ENCODE measurements at places on chromosomes 6 and 20.
A peak's percentile ranks its signal among the peaks of the same experiment; 100 is the strongest.

GRCh38 chr6:139973669-139974344, 599.4 kb upstream of the CITED2 start:
- DNase-seq, result peak; percentile 88

- DNase-seq, result peak; percentile 80
Measured at GRCh38 chr6:114096561-114097172, 125.7 kb upstream of the HDAC2 start.

- no peak for DNase-seq
Measured at GRCh38 chr6:167858086-167858591, 31.4 kb downstream of the AFDN start.

DNA sequence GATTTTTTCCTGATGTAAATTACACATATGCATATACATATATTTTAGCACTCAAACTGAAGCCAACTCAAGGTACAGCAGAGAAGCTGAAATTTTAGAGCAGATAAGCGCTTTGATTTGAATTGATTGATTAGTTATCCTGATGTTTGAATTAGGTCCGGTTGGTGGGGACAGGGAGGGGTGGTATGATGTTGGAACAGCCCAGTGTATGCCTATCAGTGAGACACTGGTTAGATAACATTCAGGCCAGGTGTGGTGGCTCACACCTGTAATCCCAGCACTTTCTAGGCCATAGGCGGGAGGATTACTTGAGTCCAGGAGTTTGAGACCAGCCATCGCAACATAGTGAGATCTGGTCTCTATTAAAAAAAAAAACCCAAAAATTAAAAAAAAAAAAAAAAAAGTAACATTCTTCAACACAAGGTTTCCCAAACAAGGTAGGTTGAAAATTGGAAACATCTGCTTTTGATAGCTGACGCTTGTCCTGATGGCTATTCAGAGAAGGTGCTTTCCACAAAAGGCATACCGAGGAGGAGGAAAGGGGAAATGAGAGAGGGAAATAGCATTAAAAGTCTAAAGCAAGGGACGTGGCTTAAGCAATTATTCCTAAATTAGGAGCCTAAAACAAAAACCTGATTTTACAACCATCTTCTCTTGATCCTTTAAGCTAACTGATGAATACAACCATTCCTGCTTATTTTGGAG, 288.4 kb upstream of the JARID2 start:
- DNase-seq, result no peak

DNA sequence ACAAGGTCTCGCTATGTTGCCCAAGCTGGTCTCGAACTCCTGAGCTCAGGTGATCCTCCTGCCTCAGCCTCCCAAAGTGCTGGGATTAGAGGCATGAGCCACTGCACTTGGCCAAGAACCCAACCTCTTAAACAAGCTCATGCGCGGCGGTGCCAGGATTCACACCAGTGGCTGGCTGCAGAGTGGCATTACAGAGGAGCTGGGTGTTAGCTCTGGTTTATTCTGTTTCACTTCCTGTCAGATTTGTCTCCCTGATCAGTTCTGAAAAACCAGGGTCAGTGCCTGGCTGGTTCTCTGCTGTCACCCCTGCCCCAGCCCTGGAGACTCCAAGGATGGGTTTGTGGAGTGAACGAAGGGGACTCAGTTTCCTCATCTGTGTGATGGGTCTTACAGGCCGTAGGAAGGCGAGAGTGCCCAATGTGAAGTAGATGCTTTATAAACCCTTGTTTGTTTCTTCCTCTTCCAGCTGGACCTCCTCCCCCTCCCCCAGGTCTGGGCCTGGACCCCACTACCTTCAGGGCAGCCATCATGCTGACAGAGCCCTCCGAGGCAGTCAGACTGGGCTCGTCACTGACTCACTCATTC, 63.4 kb downstream of the UBE2V1 start:
- DNase-seq, result no peak

GRCh38 chr6:73569121-73569520, 48.3 kb upstream of the EEF1A1 start:
- DNase-seq, result no peak

DNA sequence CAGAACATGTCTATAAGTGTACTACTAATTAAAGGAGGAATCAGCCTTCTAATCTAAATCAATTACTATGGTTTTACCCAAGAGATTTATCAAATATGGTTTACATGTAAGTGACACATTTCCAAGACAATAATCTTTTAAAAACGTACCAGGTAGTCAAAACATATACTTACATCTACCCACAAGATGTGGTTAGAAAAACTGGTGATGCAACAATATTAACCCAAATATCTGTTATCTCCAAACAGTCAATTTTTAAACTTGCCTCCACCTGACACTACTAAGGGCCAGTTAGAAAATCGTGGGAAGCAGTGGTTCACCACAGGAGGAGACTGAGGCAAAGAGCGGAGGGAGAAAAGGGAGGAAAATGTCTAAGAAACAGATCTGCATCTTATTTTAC, 28.0 kb downstream of the NOL7 start:
- DNase-seq, result no peak

DNA sequence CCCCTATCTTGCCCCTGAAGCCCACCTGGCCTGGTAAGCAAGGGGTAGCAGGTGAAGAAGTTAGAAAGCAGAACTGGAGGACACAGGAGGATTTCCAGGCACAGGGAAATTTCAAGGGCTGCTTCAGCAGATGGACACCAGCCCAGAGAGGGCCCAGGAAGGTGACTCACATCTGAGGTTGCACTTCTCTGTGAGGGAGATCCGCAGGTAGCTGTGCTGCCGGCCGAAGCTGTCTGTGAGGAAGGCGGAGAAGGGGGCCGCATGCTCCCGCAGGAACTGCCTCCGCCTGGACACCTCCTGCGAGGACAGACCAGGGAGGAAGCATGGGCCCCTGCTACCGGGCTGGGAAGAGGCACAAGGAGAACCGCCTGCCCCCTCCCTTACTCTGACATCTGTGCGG, 7.1 kb downstream of the MOCS1 start:
- DNase-seq, result no peak

GRCh38 chr6:89411145-89412070, 665 bp downstream of the RRAGD start:
- DNase-seq, result peak; percentile 63

DNA sequence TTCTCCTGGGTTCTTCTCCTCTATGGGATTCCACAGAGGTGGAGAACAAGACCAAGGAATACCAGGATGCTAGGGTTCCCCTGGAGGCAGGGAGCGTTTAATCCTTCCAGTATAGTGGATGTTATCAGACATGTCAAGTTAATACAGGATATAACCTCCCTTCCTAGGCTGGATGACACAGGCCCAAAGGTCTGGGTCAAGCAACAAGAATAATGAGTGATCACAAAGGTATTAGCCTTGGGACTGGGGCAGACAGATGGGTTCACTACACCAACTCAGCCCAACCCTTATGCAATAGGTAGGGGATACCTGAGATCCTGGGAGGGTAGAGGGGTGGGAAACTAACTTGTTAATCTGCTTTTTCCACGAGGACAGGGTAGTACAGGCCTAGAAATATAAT, 690.3 kb downstream of the HTR1B start:
- no peak for DNase-seq

DNA sequence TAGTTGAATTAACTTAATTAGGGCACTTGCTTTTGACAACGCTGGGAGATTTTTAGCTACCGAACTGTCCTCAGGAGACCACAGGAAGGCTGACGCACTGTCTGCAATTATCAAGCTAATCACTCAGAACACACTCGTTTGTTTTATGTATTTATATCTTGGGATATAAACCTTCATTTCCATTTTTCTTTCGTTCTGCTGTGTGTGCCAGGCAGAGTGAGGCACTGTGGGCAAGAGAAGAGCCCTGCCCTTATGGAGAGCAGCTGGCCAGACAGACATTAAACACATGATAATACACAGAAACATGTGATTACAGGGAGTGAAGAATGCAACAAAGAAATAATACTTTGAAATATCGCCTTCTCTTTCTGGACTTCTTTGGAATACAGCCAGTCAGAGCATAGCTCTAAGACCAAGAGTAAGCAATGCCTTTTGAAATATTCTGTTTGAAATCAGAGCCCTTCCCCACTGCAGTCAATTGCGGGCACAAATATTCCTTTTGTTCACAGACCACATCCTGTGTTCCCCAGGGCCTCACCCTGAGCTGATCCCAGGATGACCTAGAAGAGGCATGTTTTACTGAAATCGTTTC, 96.8 kb downstream of the ANKRD60 start:
- DNase-seq, result no peak

DNA sequence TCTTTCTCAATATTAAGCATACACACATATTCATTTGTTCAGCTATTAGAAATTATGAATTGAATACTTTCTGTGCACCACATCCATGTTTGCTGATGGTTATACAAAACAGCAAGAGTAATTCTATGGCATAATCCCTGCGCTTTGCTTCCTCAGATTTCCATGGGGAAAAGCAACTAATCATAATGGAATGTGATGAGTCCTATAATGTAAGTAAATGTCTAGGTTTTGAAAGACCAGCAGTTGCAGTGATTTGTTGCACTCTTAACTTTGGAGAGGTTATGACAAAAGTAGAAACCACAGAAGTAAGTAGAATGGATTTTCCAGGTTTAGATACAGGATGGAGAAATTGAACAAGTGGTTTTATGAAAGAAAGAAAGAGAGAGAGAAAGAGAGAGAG, 652.1 kb downstream of the CBLN4 start:
- no peak for DNase-seq

DNA sequence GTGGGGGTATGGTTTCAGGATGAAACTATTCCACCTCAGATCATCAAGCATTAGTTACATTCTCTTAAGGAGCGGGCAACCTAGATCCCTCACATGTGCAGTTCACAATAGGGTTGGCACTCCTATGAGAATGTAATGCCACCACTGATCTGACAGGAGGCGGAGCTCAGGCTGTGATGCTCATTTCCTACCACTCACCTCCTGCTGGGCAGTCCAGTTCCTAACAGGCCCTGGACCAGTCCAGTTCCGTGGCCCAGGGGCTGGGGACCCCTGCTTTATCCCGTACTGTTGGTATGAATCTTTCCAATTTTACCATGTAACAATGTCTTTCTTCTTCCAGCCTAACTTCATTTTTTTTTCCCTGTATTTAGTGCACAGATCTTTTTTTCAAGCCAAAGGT, 94.9 kb downstream of the OGFRL1 start:
- DNase-seq, result no peak

GRCh38 chr6:31657406-31658157, 1.9 kb downstream of the APOM start:
- DNase-seq, result no peak

DNA sequence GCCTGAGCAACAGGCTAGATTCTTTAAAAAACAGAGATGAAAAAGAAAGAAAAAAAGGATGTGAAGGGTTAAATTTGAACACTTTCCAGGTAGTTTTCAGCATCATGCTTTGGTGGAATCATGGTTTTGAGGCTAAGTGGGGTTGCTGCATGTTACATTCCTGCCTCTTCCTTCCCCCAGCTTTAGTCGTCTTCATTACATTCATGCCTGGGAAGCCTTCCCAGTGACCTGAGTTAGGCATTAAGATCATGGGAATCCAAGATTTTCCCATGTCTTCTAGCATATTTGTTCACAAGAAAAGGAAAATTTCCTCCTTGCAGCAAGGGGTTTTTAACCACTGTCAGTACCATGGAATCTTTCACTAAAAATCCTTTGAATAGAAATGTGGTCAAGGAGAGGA, 12.0 kb downstream of the TPX2 start:
- no peak for DNase-seq

DNA sequence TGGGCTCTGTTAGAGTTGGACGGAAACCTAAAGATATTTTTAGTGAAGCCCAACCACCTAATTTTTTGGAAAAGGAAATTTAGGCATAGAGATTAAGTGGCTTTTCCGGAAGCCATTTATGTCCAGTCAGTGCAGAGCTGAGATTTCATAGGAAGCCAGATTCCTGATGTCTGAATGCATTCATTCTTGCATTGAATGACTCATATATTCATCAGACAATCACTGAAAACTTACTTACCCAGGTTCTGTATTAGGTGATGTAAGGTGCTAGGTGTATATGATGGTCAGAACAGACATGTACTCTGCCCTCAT, 4.1 kb downstream of the SH3BGRL2 start:
- DNase-seq, result no peak

- no peak for DNase-seq
Measured at GRCh38 chr6:138541823-138542481, 42.7 kb upstream of the NHSL1 start.

DNA sequence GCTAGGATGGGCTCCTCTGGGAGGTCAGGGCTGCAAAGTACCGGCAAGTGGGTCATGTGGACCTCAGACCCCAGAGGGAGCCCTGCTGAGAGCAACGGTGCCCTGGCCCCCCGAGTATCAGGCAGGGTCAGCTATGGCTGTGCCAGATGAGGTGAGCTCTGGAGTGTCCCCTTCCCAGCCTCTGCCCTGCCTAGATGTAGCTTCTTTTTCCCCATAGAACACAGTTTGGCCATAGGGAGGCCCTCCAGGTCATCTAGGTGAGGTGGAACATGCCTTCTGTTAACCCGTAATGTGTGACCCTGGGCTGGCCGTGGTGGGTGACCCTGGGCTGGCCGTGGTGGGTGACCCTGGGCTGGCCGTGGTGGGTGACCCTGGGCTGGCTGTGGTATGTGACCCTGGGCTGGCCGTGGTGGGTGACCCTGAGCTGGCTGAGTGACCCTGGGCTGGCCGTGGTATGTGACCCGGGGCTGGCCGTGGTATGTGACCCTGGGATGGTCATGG, 21.2 kb upstream of the PCMTD2 start:
- no peak for DNase-seq

DNA sequence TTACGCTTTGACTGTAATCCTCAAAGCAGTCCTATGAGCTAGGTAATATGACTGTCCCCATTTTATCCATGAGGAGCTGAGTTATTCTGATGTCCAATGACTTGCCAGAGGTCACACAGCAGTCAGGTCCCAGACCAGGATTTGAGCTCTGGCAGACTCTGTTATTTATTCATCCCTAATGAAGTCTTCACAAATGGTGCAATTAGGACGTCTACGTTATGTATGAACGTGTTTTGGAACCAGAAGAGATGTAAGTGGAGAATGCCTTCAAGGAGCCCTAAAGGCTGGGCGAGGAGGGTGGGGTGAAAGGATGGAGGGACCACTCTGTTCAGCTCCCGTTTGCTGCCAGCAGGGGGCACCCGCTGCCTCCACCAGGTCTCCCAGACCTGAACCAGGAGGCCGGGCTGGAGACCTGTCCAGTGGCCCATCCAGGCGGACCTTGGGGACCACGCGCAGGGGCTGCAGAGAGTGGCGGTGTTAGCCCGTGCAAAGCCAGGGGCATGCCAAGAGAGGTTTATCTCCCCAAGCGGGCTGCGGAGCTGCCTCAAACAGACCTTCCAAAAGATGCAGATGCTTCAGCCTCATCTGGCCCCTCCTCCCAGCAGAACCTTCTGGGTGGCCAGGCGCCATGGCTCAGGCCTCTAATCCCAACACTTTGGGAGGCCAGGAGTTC, 15.2 kb upstream of the ZNF335 start:
- DNase-seq, result peak; percentile 88

GRCh38 chr6:119467488-119468081, 118.0 kb upstream of the MAN1A1 start:
- peak; percentile 85 for DNase-seq

- DNase-seq, result peak; percentile 11
Measured at GRCh38 chr20:5539691-5540090, 210.5 kb upstream of the SHLD1 start.

Measured in OCI-M1 (cell line).